SW480 (cell line): ENCODE measurements at places on chromosomes 11 and 22.

DNA sequence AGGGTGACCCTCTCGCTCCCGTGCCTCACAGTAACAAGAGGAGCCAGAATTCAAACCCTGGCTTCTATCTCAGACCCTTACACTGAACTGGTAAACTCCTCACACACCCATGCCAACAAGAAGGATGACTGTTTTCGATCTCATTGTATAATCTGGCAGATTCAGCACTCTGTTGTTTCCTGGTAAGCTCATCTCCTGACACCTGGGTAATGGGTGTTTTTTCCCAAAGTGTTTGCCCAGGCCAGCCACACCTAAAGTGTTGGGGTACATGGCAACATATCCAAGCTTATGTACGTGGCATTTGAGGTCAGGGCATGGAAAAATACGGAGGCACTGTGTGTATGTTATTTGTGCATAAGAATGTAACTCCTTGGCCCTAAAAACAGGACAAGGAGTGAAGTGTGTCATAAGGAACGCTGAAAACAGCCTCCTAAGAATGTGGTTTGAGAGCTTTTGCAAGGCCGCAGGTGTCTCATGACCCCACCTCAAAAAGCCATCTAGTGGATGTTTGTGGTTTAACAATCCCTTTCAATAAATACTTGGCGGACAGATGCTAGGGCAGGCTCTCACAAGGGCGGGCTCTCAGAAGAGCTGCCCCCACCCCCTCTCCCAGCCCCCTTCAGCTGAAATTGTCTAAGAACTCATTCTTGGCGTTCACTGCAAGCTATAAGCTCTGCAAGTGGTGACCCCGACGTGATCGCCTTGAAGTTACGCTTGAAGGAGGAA lies at the start of gene MS4A15:
Gene MS4A15 (plus strand): TSS at position 561 of the 726 bp plus-strand sequence. CDS start 6,867 bp downstream, outside the sequence.
- DNase-seq, result peak; percentile 61

DNA sequence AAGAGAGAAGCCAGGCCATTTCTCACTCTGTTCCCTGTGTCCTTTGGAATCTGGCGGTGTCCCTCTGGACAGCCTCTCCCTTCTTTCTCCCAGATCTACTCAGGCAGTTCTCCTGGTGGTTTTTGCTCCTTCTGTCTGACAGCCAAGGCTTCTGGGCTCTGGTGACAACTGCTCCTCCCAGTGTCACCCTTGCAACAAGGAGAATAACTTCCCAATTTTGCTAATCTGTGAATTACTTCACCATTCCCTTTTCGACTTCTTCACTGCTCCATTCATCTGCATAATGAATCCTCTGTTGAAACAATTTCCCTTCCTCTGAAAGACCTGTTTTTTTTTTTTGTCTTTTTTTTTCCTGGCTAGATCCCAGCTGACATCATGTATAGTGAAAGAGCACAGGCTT lies 56.3 kb upstream of the PDE3B start:
- DNase-seq, result no peak

GRCh38 chr22:17350292-17350691 lies 19.0 kb upstream of the CECR2 start:
- no peak for DNase-seq

DNA sequence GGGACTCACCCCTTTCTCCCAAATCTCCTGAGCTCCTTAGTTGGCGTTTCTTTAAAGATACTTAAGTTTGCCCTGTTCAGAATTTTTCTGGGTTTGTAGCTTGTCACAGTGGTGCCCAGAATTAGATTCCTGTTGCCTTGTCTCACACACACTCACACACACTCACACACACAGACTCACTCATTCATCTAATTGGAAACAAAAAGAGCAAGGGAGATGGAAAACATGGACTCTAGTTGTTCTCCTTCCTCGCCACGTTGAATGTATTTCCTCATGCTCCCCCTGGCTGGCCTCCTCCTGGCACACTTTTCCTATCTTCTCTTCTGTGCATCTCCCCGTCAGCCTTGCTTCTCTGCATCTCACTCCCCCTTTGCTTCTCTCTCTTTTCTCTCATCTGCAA lies 752.3 kb downstream of the NTM start:
- DNase-seq, result no peak

- DNase-seq, result no peak
These were observed 28.9 kb downstream of the MICAL2 start for GRCh38 chr11:12139144-12139881.

GRCh38 chr11:78161962-78162371 lies 22.5 kb upstream of the ALG8 start:
- DNase-seq, result no peak
